NCI-H69 (cell line): ENCODE measurements at places on chromosomes 3 and 15.

GRCh38 chr3:169764312-169764881, 463 bp downstream of the TERC start:
- peak; percentile 75 for DNase-seq

GRCh38 chr3:41716471-41716870, 245.4 kb downstream of the ULK4 start:
- DNase-seq: peak; percentile 2

DNA sequence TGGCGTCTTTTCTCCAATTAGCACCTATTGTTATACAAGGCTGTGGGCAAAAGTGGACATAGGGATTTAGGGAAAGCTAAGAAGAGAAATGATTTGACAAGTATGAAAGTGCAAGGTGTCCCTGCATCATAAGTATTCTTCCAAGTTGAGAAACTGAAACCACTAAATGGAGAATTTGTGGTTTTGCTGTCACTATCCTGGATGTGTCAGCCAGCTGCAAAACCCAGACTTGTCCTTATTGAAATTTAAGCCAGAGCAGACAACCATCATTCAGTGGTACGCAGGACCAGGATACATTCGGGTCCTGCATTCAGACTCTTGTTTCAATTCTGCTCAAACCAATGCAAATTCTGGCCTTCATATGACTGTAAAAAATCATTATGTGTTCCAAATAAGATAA, 384.8 kb upstream of the TGFBR2 start:
- no peak for DNase-seq

GRCh38 chr15:67504796-67505195, 16.1 kb upstream of the C15orf61 start:
- peak; percentile 28 for DNase-seq

DNA sequence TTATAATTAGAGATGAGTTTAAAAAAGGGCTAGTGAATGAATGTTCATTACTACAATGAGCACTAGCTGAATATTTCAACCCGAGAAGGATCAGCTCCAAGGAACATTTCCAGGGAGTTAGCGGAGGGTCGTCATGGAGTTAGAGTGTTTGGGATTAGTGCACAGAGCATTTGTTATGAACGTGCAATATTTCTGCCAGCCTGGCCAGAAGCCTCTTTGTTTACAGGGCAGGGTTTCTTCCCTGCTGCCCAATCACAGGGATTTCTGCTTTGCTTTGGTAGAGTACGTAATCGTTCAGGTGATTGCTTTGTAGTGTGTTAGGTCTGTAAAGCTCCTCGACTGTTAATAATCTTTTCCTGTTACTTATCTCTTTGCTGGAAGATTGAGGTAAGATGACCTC, 5.9 kb downstream of the CGNL1 start:
- peak; percentile 58 for DNase-seq

DNA sequence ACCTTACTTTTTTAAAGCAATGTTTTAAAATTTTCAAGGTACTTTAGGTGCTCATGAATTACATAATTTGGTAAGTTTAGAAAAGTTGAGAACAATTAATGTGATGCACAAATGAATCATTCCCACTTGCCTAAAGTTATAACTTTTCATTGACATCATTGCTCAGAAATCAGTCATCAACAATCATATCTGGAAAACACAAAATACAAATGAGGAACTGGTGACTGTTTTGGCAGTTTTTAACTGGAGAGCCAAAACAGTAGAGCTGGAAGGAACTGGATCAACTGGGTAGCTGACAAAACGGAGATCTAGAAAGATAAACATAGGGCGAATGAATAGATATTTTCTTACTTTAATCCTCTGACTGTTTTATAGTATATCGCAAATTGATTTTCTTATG, 767.1 kb downstream of the IGSF11 start:
- no peak for DNase-seq

- no peak for DNase-seq
Measured at GRCh38 chr3:55167586-55168317, 239.9 kb upstream of the LRTM1 start.

GRCh38 chr3:155335724-155336354, 42.4 kb upstream of the STRIT1 start:
- DNase-seq: no peak

GRCh38 chr3:4409415-4409814, 57.7 kb downstream of the SUMF1 start:
- DNase-seq: no peak

GRCh38 chr3:171845481-171846284, 2.5 kb downstream of the TMEM212 start:
- DNase-seq: no peak

GRCh38 chr3:133667118-133667517, 5.4 kb upstream of the TOPBP1 start:
- DNase-seq: no peak
